ENCODE measurements at places on chromosomes 13 and 19.

GRCh38 chr19:54478677-54479266 is 5.7 kb upstream of the CDC42EP5 start:
- peak; percentile 68 for DNase-seq

- peak; percentile 25 for DNase-seq
Observed at GRCh38 chr13:101942038-101942437, 459.8 kb downstream of the FGF14 start.

GRCh38 chr13:99288089-99288488 is 19.1 kb downstream of the GPR183 start:
- peak; percentile 94 for DNase-seq

DNA sequence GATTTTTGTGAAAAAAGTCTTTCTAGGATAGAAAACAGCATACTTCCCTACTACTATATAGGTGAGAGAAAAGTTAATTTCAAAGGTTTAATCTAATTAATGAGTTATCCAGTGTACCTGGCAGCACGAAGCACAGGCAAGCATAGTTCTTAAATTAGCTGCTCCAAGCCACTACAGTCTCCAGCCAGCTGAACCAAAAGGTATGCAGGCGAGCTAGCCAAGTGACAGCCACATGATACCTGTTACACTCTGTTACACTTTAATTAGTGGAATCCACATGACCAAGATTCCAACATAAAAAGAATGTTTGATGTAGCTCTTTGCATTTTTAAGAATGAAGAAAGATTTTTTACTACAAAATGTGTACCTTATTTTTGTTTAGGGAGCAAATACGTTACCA is 15.5 kb downstream of the SLC25A30 start:
- DNase-seq: no peak

DNA sequence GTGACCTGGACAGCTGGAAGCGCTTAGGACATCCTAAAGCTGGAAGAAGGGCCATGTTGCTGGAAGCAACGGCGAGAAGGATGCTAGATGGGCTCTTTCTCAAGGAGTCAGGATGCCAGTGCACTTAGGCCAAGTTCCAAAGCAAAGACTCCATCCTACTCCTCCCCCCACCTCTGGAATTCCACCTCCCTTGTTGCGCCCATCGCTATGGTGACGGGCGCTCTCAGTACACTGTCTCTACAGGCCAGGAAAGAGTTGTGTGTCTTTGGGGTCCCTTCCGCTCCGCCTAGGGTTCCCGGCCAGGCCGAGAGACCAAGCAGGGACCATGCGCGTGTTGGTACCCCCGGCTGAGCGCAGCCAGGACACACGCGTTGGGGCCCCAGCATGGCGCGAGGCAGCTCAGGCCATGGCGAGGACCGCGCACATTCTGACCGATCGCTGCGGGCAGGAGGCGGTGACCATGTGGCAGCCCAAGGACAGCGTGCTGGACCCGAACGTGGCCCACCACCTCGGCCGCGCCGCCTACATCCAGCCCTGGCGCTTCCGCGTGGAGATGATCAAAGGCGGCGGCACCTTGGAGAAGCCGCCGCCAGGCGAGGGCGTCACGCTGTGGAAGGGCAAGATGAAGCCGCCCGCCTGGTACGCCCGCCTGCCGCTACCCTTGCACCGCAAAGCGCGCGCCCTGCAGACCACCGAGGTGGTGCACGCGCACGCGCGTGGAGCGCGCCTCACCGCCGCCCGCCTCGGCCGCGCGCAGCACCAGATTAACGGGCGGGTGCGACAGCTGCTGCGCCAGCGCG is 31.0 kb upstream of the SLC1A6 start:
- DNase-seq: no peak

GRCh38 chr13:99439850-99440604 is 61.2 kb upstream of the TM9SF2 start:
- DNase-seq: no peak

DNA sequence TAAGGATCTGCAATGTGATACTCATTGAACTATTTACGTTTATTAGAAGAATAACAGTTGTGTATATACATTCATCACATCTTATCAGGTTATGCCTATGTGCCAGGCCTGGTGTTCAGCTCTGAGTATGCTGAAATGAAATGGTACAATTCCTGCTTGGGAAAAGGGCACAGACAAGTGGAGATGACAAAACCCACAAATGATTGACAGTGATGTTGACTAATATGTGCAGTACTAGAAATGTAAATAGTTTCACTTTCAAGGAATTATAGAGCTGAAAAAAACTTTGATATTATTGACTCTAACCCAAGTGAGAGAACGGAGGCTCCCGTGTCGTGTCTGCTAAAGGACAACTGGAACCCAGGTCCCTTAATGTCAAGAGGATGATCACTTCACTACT is 386.8 kb upstream of the DACH1 start:
- DNase-seq: no peak

DNA sequence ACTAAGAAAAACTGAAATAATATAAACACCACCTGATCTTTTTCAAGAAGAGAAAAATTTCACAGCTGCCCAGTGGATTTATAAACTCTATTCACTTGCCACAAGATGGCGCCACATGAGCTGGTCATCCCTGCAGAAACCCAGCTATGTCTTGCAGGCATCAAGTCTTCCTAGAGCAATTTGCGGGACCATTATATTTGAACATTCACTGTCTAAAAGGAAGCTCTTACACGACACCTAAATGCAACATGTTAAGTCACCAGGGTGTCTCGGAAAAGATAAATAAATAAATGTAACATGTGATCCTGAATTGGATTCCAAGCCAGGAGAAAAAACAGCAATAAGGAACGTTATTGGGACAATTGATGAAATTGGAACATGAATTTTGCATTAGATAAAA is 20.3 kb upstream of the AKT2 start:
- peak; percentile 93 for DNase-seq

DNA sequence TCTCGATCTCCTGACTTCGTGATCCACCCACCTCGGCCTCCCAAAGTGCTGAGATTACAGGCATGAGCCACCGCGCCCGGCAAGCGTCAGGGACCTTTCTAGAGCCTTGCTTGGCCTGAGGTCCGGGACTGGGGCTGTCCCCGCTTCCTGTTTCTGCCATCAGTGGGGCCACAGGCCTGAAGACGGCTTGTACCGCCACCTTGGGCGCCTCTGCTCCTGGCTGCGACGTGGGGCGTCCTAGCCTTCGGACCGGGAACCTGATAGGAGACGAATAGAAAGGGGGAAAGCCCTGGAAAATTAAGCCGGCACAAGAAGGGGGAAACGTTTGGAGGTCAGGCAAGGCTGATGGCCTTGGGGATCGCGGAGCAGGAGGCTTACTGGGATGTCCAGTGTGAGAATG is 35.1 kb downstream of the RNF6 start:
- peak; percentile 80 for DNase-seq

DNA sequence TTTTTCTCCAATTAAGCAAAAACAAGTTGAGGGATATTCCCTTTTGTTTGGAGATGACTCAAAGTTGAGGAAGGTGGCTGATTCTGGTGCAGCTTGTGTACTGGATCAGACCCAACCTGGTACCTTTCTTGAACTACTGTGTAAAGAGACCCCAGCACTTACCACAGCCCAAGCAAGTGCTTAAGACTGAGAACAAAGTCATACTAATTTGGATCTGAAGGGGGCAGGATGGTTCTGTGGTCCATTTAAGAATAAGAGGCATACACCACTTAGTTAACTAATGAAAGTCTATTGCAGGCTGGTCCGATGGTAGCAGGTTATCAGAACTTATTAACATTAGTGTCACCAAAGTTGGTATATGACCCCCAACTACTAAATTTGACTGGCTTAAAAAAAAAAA is 6.3 kb downstream of the THSD1 start:
- peak; percentile 6 for DNase-seq

Measured in GM12865 (cell line).